ENCODE measurements at places on chromosomes 5 and 9. TPM values are rescaled to one million over a fixed set of nuclear protein-coding genes. Genes with fewer than 3 reads are reported as not detected.

Gene FOXD4L3
- total RNA-seq = not detected

Gene SLC4A9
- not detected for total RNA-seq

Gene ARHGEF37
- total RNA-seq = 1.9 TPM

Gene WNK2
- total RNA-seq = 5.9 TPM

Gene QRFP
- not detected for total RNA-seq

Gene KIF24
- total RNA-seq = 3.4 TPM

Gene MED7
- 15.1 TPM for total RNA-seq

Gene PTCD2
- total RNA-seq = 10.4 TPM

Gene PCDHA12
- total RNA-seq = 2.9 TPM

Gene LCP2
- total RNA-seq = not detected

Gene CCDC180
- total RNA-seq = 0.36 TPM

Gene DAP
- 59.9 TPM for total RNA-seq

Gene CAVIN4
- total RNA-seq = 0.26 TPM

Gene SPINK4
- total RNA-seq = not detected

Gene FKBP15
- total RNA-seq = 16.0 TPM
